ENCODE measurements at places on chromosomes 6 and 20.

DNA sequence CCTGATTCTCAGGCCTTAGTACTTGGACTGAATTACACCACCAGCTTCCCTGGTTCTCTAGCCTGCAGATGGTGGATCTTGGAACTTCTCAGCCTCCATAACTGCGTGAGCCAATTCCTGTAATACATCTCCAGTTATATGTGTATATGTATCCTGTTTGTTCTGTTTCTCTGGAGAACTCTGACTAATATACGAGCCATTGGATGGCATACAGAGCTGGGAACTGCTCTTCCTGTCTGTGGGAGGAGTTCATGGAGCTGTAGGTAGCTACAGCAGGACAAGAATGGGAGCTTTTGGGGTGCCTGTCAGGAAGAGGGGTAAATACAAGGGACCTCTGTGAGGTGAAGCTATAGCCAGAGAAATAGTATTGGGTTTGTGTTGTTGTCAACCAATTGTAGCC, 41.2 kb downstream of the TMEM14A start:
- no peak for DNase-seq

DNA sequence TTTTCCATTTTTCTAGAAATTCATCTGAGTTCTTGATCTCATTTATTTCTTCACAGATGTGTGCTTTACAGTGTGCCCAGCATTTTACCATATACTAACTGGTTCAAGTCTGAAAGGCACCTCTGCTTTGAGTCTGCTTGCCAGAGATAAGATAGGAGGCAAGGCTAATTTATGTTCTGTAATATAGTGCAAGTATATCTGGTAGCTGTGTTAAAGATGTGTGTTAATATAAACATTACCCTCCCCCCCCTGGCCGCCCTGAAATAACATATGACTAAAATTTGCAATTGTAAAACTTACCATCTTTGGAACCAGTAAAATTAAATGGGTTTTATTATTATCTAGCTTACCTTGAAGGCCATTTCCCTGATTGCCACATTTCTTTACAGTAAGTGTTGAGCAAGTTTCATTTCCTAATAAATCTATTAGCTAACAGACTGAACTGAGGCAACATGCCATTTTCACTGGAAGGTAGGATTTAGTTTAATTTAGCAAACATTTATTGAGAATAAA, 2.7 kb downstream of the FBXO9 start:
- DNase-seq, result no peak

- no peak for DNase-seq
These were observed 52.3 kb upstream of the ADGRF1 start for GRCh38 chr6:47094241-47094925.

DNA sequence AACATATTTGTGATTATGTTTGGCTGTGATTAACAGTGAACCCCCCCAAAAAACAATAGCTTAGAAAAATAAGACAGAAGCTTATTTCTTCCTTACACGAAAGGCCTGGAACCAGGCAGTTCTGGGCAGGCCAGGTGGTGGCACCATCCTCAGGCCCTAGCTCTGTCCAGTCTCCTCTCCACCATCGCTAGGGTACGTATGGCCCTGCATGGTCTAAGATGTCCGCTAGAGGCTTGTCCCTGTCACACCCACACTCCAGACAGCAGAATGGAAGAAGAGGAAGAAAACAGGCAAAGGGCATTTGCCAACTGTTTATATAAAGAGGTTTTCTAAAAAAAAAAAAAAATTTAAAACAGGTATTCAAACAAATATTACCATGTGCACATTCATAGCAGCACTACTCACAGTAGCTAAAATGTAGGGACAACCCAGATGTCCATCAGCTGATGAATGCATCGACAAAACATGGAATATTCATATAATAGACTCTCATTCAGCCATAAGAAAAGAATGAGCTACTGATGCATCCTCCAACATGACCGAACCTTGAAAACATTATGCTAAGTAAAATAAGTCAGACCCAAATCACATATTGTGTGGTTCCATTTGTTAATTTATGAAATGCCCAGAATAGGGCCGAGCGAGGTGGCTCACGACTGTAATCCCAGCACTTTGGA, 6.7 kb downstream of the TGM3 start:
- DNase-seq, result no peak

- no peak for DNase-seq
These were observed 307.0 kb upstream of the ID4 start for GRCh38 chr6:19530188-19530587.

DNA sequence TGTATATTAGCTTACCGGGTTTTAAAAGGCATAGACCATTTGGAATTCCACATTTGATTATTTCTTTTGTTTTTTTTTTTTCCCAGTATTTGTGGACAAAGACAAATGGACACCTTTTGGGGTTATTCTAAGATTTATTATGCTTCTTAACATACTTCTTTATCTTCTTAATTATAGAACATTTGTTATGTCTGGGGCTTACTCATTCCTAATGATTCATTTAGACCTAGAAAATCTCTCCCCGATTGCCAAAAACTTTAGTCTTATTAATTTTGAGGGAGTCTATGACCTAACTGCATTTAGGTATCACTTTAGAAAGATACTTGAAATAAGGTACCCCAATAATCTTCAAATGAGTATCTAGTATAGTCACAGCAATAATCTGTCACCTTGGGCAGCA, 170.7 kb upstream of the PREP start:
- DNase-seq, result no peak

DNA sequence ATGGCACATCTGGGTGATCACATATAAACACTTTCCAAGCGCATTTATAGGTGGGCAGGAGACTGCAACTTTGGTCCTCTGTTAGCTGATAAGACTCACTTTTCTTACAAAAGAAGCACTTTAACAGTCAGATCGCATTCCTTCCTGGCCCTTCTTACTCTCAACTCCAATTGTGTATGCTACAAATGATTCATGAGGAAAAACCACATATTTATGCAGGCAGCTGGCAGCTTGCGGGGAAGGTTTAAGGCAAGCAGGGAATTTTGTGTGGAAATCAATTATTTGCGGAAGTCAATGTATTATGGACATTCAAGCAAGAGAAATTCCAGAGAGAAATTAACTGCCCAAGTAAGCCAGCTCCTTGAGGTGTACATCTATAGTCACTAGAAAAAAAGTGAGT, 194.0 kb downstream of the PKHD1 start:
- DNase-seq, result no peak

GRCh38 chr20:1566701-1567100, 9.2 kb upstream of the SIRPD start:
- DNase-seq, result no peak

GRCh38 chr6:54654381-54654780, 192.2 kb upstream of the FAM83B start:
- no peak for DNase-seq

DNA sequence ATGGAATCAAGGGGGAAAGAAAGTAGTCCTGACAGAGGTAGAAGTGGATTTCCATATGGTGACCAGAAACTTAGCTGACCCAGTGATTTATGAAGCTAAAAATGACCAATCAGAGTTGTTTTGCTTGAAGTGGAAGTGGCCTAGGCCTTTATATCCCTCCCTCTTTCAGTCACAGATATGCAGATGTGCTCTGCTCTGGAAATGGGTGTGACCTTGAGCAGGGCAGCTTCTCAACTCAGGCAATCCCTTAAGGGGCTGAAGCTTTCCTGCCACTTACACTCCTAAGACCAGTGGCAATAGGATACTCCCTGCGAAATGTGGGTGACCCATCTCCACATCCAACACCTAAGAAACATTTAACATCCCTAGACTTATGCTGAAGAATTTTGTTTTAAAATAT, 256.6 kb downstream of the EYS start:
- no peak for DNase-seq

GRCh38 chr20:57598491-57598890, 21.7 kb downstream of the ZBP1 start:
- DNase-seq, result no peak

- DNase-seq, result no peak
These were observed 120.8 kb downstream of the AGPAT4 start for GRCh38 chr6:161152907-161153662.

GRCh38 chr20:58877050-58877975, 24.8 kb downstream of the GNAS start:
- no peak for DNase-seq

- DNase-seq, result no peak
These were observed 348.9 kb upstream of the AGPAT4 start for GRCh38 chr6:161622779-161623178.

DNA sequence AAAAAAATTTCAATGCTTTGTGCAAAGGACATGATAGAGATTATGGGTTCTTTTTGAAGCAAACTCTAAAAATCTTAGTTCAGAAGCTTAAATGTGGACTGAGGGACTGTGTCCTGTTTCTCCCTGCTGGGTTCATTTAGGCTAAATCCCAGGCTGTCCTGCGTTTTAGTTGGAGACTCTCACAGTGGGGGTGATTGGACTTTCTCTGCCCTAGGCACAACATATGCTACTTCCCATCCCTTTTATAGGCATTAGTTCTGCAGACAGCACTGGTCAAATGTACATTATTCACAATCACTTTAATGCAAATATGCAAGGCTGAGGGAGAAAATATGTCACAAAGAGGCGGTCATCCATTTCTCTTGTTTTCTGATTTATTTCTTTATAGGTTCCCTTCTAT, 71.3 kb downstream of the TFAP2B start:
- DNase-seq, result no peak

DNA sequence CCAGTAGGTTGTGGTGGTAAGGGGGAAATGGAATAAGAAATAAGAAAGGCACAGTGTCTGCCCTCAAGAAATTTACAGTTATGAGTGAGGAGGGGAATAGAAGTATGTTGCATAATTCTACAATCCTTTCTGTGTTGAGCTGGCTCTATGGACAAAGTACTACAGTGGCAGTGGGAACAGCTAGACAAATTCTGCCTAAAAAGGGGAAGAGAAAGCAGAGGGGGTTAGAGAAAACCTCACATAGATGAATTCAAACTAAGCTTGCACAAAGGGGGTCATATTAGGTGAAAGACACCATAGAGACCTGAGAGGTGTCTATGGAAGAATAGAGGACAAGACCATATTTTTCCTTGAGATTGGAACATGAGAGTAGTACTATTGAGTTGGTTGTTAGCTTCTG, 146.9 kb upstream of the VGLL2 start:
- DNase-seq, result no peak

GRCh38 chr6:129492260-129492659, 217.7 kb downstream of the ARHGAP18 start:
- DNase-seq, result no peak

GRCh38 chr6:166488076-166488685, 98.3 kb downstream of the RAMACL start:
- peak; percentile 89 for DNase-seq

- DNase-seq, result no peak
These were observed 23.8 kb downstream of the ADGRF4 start for GRCh38 chr6:47722194-47722593.

DNA sequence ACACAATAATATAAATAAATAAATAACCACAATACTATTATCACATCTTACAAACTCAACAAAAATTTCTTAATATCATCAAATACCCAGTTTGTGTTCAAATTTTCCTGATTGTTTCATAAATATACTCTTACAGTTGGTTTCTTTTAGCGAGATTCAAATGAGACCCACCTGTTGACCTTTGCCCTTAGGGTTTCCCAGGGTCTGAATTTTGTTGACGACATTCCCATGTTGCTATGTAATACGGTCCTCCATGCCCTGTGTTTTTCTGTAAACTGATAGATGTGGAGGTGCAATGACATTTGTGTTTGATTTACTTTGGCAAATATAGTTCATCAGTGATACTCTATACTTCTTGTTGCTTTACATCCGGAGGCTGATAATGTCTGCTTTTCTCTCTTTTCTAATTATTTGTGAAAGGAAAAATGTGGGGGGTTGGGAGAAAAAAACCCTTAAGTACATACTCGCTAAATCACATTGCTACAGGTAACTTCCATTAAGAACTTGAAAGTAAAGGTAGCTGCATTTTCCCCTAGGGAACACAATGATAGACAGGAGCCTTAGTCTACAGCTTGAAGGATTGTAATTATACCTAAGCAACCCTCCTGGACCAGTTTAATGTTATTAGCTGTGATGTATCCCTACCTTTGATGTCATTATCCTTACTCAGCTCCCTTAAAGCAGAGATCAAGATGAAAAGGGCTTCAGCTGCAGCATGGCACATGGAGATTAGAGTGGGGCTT, 6.6 kb downstream of the MOG start:
- DNase-seq, result no peak

DNA sequence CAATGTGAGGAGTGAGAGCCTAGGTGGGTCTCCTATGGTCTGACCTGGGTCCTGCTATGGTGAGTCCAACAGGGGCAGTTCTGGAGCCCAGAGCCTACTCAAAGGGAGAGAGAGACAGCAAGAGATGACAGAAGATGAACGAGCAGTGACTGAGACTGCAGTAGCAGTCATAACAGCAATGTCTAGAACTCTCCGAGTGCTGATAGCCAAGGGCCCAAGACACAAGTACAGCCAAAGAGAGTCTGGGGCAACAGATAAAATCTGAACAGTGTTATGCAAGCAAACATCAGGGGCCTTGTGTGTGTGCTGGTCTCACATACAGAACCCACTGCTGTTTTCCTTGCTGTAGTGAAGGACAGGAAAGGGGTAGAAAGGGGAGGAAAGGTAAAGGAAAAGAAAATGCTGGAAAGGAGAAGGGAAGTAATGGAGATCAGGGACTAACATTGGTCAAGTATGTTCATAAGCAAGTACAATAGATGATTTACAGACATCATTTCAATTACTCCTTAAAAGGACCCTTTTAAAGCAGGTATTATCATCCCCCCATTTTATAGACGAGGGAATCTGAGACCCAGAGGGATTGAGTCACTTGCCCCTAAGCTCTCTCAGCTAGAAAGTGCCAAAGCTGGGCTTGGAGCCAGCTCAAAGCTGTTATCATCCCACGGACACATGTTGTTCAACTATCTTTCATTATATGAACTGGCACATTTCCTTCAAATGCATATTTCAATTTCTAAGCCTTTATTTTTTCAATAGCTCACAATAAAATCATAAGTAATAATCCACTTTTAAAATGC, 182.3 kb upstream of the RAB32 start:
- no peak for DNase-seq

- no peak for DNase-seq
These were observed 208.8 kb downstream of the TFAP2B start for GRCh38 chr6:51027283-51028065.

DNA sequence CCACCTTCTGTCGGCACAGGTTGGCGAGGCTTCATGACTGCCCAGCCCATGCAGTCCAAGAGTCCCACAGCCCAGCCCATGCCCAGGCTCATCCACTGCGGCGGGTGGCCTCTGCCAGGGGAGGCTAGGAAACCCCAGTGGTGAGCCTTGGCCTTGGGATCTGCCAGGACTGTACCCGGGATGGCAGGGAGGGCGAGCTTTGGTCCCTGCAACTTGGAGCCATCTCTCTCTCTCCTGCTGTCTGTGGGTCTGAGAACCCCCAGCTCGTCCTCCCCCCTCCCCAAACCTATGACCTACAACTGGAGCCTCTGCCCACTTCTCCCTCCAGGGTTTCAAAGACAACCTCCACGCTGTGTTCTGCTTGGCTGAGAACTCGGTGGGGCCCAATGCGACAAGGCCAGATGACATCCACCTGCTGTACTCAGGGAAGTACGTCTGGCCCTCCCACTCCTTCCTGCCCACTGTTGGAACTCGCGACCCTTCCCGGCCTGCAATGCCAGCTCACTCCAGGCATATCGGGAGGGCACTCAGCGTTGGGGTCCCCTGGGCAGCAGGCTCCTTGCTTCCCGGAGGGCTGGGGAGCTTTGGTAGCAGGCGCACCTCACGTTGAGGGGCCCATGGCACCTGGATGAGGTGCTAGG, 19.7 kb downstream of the NPEPL1 start:
- DNase-seq, result no peak

Measured in CD4-positive, alpha-beta T cell treated with Interleukin-17A for 4 hours (primary cell).